ENCODE measurements at places on chromosomes 2 and 18. TPM values are rescaled to one million over a fixed set of nuclear protein-coding genes. Genes with fewer than 3 reads are reported as not detected.

- no peak for DNase-seq
Observed at GRCh38 chr2:109230941-109231420, 102.0 kb downstream of the SH3RF3 start.

NR4A2 gene
- total RNA-seq: 3.2 TPM

DNA sequence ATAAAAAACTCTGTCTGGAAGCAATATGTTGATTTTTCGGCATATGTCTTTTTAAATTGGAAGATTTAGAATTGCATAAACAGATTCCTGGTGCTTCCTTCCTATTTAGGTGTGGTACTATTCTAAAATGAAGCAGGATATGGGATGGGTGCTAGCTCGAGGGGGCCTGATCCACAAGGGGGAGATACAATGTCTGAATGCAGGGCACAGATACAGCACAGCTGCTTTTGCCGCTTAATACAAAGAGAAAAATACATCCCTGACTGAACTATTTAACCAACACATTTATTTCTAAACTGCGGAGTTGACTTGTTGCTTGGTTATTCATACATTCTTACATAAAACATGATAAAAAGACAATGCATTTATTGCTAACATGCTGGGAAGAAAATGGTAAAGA, 169.1 kb downstream of the TMEFF2 start:
- DNase-seq: no peak

DNA sequence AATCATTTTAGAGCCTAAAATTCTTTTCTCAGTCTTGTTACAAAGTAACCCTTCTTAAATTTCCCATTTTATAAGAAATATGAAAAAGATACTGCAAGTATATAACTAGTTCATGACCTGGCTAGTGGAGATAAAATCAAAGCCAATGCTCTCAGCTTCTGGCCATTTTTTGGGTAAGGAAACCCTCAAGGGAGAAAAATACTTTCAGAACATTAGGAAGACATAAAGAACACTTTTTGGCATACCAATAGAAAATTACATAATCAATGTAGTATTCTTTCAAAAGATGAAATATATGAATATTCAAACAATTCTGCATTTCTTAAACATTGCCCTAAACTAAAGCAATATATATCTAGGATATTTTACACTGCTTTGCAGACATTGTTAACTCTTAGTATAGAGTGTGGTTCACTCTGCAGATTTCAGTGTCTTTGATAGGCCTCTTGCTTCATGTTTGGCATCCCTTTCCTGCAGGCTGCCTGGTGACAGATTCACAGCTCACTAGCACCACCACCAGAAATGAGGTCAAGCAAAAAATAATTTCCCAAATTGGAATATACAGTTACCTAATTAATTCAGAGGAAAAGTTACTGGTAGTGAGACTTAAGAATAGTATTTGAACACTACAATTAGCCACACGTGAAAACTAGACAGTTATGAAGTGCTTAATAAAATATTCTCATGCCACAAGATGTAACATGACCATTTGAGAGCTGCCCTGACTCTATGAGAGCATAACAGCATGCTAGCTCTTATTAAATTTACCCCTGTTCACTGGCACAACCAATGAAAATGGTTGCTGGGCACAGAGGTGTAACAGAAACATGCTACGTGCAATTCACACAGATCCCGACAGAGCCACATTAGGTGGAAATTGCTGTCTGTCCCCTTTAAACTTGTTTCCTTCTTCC, 36.0 kb downstream of the PAIP2B start:
- no peak for DNase-seq

- DNase-seq: no peak
Observed at GRCh38 chr2:156175946-156176345, 156.6 kb downstream of the NR4A2 start.

HOXD13 gene
- total RNA-seq: not detected

GRCh38 chr18:33184175-33184574, 256.3 kb downstream of the CCDC178 start:
- DNase-seq: no peak

ME2 gene
- total RNA-seq: 77.2 TPM

DNA sequence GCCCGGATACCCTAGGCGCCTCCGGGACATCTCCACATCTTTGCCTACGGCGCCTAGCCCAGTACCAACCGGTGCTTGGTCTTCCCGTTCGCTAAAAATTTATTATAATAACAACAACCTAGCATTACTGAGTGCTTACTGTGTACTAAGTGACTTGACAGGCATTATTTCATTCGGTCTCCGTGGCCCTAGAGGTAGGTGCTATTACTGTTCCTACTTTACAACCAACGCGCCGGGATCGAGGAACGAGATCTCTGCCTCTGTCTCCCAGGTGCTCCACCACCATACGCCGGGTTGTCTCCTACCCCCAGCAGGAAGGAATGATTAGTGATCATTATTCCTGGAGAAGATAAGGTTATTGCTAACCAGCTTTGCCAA, 657 bp upstream of the BIN1 start:
- DNase-seq: no peak

ANKRD29 gene
- total RNA-seq: not detected

DNA sequence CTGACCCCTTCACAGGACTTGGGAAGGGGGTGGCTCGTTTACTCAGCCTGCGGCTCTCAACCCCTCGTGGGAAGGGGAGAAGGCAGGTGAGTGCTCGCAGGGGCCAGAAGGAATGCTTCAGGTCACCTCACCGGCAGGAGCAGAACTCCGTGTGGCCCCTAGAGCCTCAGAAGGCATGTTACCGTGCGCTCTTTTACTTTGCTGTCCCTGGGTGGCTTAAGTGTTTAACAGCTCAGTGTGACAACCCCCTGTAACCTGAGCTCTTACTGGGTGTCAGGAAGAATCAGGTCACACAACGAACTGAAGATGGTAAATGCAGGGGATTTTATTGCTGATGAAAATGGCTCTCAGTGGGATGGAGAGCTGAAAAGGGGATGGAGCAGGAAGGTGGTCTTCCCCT, 1235.4 kb downstream of the LRP1B start:
- no peak for DNase-seq

- DNase-seq: no peak
Observed at GRCh38 chr2:33444967-33445366, 31.5 kb upstream of the RASGRP3 start.

- no peak for DNase-seq
Observed at GRCh38 chr2:38568724-38569436, 33.8 kb downstream of the HNRNPLL start.

GRCh38 chr2:121565389-121566250, 34.9 kb downstream of the RNU4ATAC start:
- no peak for DNase-seq
